Osteocyte (in vitro differentiated cells): ENCODE measurements at places on chromosomes 5 and 9.

- peak; percentile 99 for DNase-seq
Measured at GRCh38 chr9:96418083-96418919, at the start of gene ZNF367. TSS of gene ZNF367 (minus strand) at chr9:96418370. CDS start at chr9:96418032, 338 bp downstream.

DNA sequence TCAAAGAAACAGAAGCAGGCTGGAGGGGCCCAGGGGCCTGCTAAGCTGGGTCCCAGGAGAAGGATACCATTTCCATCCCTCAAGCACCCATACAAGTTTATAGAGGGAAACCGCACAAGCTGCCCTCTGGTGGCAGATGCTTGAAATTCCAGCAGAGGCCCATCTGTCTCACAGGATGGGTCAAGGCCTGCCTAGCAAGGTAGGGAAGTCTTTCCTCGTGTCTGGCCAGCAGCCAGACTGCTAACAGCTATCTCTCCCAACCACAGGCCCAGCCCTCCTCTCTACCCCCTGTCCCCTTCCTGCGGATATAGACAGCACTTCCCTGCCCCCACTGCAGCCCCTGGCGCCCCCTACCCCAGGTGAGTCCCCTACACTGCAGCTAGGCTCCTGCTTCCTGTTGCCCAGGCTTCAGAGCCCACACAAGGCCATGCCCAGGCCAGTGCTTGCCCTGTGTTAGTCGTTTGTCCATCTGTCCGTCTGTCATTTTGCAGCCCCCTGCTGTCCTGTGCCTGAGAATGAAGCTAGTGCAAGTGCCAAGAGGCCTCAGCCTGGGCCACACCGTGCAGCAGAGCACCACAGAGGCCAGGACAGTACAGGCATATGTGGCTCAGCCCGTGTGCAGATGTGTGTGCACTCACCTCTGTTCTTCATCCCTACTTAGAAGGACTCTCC, 26.2 kb downstream of the TCF7 start:
- peak; percentile 84 for DNase-seq

- DNase-seq: no peak
Measured at GRCh38 chr5:178360222-178360925, 127.8 kb upstream of the PHYKPL start.

GRCh38 chr9:121616123-121616755, 35.2 kb upstream of the DAB2IP start:
- no peak for DNase-seq

- no peak for DNase-seq
Measured at GRCh38 chr9:1960342-1961042, 54.7 kb upstream of the SMARCA2 start.

GRCh38 chr9:77829420-77829819, 181.3 kb upstream of the GNA14 start:
- no peak for DNase-seq

GRCh38 chr5:62812621-62813255, 234.1 kb downstream of the LRRC70 start:
- DNase-seq: no peak

DNA sequence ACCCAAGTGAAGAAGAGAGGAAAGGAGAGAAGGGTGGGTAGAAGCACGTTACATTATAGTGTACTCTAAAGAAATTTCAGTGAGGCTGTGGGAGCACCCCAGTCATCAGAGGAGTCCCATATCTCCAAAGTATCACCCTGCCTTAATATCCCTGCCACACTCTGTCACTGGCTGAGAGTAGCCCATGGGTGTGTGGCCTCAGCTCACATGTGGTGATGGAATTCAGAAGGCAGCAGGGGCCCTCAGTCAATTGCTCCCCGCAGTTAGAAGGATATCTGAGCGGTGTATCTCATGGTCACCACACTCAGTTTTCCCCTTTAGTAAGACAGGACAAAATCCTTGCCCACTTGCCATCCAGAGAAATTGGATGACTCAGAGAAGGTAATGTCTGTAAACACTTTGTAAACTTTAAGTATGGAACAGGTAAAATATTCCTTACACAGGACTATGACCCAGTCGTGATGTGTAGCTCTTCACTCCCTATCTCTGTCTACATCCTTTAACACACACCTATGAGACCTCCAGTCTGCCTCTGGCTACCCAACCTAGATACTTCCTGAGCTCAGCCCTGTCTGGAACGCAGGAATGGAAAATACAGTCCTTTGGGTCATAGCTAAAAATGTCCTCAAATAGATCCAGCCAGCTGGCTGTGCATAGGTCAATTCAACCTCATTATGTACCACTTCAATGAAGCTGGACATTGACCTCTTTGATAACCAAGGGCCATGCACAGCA, 24.3 kb upstream of the PLIN2 start:
- DNase-seq: no peak

GRCh38 chr9:137388589-137389427, 34.2 kb downstream of the EXD3 start:
- no peak for DNase-seq

DNA sequence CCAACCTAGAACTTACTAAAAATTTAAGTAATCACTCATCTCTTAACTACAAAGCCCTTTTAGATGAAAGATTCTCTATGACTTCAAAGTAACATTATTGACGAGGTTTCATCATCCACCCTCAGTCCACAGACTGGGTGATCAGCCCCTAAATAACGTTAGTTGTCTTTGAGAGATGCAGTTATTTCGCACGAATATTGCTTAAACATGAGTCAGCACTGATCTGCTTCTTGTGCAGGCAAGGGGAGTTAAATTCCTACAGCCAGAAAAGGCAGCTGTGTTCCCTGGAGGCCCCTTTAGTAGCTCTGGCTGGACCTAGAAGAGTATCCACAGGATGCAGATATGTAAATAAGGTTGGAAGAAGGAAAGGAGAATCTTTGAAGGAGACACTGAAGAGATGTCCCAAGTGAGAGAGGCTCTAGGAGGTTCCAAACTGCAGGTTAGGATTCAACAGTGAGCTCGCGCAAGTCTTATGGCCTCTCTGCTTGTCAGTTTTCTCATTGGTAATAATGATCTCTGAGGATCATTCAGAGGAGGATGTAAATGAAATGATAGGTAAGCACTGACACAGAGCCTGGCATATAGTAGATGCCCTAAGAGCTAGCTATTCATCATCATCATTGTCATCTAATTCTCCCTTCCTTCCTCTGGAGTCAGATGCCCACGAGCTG, 122.2 kb upstream of the MAN2A1 start:
- no peak for DNase-seq

GRCh38 chr5:59503220-59503619, 390.3 kb downstream of the PDE4D start:
- DNase-seq: no peak

DNA sequence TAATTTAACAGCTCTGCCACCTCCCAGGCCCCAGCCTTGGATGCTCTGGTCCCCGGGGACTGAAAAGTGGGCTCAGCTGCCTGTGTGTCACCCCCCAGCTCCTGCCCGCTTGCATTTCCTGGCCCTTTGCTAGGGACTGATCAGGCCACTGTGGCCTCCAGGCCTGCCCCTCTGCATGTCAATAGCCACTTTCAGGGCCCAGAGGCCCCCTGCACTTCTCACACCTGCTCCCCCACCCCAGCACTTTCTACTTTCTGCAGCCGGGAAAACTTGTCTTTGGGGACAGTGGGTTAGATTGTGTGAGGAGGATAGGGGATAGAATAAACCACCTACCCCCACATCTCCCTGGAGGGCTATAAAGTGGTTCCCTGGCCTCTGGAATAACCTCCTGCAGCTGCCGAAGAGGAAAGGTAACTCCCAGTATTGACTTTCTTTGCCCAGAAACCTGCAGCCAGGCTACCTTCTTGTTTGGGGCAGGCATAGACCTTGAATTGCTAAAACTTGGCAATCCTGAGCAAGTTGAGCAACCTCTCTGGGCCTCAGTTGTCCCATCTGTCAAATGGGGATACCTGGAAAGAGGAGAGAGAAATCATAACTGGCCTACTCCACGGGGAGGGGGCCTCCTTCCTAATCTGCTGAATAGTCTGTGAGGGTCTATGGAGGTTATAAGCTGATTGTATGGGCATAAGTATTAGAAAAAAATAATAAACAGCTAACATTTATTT, 7.8 kb downstream of the AIF1L start:
- no peak for DNase-seq

- DNase-seq: no peak
Measured at GRCh38 chr9:115086461-115086860, 31.5 kb downstream of the TNC start.

DNA sequence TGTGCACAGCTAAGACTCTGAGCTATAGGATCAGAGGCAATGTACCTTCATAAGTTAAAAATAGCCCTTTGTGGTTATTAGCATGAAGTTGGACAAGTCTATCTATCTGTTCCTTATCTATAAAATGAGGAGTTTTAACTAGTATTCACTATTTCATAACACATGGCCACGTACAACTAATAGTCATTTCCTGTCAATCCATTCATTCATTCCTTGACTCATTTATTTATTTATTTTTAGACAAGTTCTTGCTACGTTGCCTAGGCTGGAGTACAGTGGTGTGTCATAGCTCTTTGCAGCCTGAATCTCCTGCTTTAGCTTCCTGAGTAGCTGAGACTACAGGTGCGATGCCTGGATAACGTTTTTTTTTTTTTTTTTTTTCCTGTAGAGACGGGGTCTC, 92.1 kb downstream of the NR3C1 start:
- no peak for DNase-seq

DNA sequence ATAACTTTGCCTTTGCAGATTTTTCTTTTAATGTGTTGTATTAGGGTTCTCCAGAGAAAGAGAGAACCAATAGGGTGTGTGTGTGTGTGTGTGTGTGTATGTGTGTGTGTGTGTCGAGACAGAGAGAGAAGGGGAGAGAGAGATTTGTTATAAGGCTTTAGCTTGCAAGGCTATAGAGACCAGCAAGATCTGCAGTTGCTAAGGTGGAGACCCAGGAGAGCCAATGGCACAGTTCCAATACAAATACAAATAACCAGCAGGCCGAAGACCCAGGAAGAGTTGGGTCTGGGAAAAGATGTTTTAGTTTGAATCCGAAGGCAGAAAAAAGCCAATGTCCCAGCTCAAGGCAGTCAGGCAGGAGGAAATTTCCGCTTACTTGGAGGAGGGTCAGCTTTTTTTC, 23.0 kb downstream of the TMOD1 start:
- no peak for DNase-seq

DNA sequence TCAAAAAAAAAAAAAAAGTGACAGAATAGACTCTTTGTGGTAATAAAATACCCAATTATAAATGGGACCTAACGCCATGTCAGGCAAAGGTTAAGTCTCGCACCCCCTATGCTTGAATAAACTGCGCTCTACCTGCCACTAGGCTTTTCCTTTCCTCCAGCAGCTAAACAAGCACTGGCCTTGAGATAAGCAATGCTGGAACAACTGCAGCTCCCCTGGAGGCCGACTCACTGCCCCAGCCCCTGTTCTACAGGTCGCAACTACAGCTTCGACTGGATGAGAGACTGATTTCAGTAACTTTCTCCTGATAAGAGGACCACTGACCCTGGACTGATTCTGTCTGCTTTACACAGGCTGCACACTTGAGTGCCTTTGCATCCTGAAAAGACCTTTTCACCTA, 210.2 kb downstream of the HSPA4 start:
- no peak for DNase-seq

GRCh38 chr5:59254055-59254687, 639.4 kb downstream of the PDE4D start:
- DNase-seq: no peak

- DNase-seq: no peak
Measured at GRCh38 chr9:132708769-132709430, 38.6 kb downstream of the GTF3C4 start.

- DNase-seq: no peak
Measured at GRCh38 chr9:100104314-100104713, 5.3 kb downstream of the INVS start.

- DNase-seq: no peak
Measured at GRCh38 chr5:168951356-168951755, 349.6 kb downstream of the SLIT3 start.

- no peak for DNase-seq
Measured at GRCh38 chr9:69660304-69660703, 11.9 kb downstream of the APBA1 start.

DNA sequence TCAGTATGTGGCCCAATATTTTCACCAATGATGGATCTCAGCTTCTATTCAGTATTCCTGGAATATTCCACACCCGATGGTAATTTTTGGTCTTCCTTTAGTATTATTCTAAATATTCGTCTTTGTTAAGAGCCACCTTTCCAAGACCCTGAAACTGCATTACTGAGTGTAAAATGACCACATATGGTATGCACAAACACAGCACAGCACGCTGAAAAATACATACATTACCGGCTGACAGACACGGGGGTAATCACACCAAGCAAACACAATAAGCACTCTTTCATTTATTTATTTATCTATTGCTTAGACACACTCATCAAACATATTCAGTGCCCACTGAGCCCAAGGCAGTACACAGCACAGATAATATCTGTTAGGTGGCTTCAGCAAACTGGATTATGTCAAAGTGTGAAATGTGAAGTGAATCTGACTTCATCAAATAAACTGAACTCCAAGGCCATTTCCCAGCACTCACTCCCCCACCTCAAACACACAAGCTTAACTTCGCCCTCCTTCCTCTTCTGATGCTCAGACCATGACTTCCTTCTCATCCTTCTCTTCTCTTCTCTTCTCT, 1637.8 kb upstream of the C9orf72 start:
- no peak for DNase-seq
